Stimulated activated CD4-positive, alpha-beta T cell treated with anti-CD3 and anti-CD28 coated beads, Interleukin-2, amount 100 ng/mL, for 48 hours (primary cell): ENCODE measurements at places on chromosomes 3 and 15.

GRCh38 chr15:63833021-63833696 lies 589 bp downstream of the HERC1 start:
- peak; percentile 19 for DNase-seq

- DNase-seq: no peak
Measured at GRCh38 chr3:157077565-157077991, 82.4 kb downstream of the CCNL1 start.

GRCh38 chr3:184479426-184480126 lies 82.0 kb upstream of the EPHB3 start:
- no peak for DNase-seq

- no peak for DNase-seq
Measured at GRCh38 chr15:76647612-76648011, 257.5 kb downstream of the SCAPER start.
